OCI-M1 (cell line): ENCODE measurements at places on chromosomes 3 and 15.

GRCh38 chr3:115804713-115805119, 181.4 kb downstream of the GAP43 start:
- peak; percentile 23 for DNase-seq

GRCh38 chr3:190718671-190719070, 143.8 kb downstream of the GMNC start:
- DNase-seq: peak; percentile 44

DNA sequence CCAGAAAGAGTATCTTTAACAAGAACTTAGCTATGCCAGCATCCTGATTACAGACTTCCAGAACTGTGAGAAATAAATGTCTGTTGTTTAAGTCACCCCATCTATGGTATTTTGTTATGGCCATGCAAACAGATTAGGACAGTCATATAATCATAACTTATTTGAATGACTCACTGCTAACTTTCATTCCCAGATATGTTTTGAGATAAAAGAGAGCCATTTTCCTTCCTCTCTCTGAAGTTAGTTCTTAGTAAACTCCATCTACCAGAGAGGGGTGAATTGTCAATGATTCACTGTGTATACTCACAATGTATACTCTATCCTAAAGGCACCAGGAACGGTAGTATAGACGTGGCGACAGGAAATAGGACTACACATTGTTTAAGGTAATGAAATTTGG, 179.4 kb upstream of the DPH6 start:
- no peak for DNase-seq

DNA sequence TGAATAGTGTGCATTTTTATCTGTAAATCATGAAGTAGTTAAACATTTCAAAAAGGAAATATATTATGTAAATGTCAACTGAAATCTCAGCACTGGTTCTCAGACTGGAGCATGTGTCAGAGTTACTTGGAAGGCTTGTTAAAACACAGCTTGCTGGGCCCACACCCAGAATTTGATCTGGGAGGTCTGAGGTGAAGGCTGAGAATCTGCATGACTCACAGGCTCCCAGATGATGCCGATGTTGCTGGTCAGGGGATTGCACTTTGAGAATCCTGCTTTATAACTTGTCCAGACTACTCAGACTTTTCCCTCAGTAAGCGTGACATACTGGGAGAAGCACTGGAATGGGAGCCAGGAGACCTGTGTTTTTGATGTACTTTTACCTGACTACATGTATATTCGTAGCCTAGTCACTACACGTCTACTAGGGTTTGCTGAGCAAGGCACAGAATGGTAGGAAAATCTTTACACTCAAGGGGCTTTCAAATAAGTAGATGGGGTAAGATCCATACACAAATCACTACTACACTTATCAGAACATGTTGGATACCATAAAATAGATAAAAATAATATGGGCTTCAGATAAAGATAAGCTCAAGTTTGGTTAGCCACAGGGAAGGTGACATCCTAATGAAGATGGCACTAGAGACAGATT, 77.1 kb upstream of the MEX3B start:
- DNase-seq: no peak

GRCh38 chr3:46406443-46406787, 451 bp downstream of the CCR5AS start:
- DNase-seq: peak; percentile 51

GRCh38 chr15:77715051-77715450, 82.3 kb upstream of the LINGO1 start:
- no peak for DNase-seq
